ENCODE measurements at places on chromosomes 12 and 14.

DNA sequence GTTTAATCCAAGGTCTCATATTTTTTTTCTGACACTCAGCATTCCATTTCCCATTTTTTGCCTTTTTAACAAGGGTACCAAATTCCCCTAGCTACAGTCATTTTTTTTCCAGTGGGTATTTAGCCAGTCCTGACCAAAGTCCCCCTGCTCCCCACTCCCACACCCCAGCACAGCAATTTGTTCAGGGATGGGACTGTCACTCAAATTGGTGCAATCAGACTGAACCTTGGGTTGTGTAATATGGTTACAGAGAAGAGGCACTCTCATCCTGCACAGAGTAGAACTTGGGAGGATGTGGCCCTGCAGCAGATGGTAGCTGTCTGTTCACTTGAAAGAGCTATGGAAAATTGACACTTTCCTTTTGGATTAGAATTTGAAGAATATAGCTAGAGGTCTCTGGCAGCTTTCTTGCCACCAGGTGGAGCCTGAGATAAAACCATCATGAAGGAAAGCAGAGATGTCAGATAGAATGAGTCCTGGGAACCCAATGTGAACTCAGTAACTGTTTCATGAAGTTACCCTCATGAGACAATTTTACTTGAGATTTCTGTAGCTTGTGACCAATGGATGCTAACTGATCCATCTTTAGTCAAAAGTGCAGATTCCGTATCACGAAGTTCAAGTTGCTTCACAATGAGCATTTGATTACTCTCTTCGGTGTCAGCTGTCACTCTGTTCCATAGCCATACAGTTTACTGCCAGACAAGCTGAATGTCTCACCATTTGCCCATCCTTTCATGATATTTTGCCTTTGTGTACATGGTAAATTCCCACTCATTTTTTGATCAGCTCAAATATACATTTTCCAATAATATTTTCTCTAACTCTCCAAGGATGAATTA, 394.0 kb upstream of the SYT1 start:
- no peak for DNase-seq

- DNase-seq, result no peak
Measured at GRCh38 chr12:99380701-99381100, 266.9 kb upstream of the GARIN6 start.

DNA sequence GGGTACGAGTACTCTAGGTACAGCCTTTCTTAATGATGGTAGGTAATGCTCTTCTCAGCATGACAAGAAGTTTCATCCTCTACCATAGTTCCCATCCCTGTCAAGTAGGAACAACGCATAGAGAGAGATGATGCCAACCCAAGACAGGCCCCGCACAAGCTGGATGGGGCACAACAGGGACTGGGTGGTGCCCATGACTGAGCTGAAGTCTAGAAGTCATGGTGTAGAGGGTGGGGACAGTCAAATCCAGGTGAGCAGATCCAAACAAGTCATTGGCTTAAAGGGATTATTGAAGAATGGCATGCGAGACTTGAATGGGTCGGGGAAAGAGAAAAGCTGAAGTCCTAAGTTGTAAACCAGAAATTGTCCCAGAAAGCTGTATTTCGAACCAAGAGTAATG, 84.2 kb upstream of the MDM1 start:
- no peak for DNase-seq

DNA sequence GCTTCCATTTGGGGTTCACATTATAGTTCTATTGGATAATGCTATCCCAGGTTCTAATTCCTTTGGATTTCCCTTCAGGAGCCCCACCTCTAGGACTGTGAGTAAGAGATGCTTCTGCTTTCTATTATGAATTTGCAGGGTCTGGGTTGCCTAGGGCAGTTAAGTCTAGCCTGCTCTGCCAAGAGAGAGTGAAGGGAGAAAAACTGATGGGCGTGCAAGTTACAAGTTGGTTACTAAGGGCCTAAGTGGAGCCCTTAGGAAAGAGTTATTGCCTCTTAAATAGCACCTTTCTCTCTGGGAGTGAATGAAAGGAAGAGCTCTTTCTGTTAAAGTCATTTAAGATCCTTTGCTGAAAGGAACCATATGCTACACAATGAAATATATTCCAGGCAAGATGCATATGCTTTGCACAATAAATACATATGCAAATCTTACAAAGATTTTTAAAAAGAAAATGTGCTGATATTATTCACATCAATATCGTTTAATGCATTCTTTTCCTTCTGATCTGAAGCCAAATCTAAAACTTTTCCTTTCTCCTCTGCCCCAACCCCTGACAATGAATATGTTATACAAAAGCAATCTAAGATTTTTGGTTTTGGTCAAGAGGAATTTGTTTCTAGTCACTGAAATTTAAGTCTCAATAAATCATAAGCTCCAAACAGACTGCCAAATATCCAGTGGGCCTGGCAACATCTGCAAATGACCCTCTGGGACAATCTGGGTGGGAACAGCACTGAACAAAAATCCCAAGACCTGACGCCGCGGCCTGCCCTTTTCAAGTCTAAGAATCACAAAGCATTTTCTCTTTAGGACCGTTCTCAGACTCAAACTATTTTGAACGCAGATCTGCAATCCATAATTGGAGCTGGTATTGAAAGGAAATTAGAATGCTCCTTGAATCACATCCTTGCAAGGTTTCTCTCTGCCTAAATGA, 586.7 kb downstream of the ETNK1 start:
- DNase-seq, result no peak

GRCh38 chr12:116771651-116772050, 33.5 kb downstream of the RNFT2 start:
- no peak for DNase-seq

- DNase-seq, result no peak
Measured at GRCh38 chr12:16347391-16348298, at the start of gene MGST1. Gene MGST1 (plus strand): TSS chr12:16347645. CDS start chr12:16354253, 6,608 bp downstream.

DNA sequence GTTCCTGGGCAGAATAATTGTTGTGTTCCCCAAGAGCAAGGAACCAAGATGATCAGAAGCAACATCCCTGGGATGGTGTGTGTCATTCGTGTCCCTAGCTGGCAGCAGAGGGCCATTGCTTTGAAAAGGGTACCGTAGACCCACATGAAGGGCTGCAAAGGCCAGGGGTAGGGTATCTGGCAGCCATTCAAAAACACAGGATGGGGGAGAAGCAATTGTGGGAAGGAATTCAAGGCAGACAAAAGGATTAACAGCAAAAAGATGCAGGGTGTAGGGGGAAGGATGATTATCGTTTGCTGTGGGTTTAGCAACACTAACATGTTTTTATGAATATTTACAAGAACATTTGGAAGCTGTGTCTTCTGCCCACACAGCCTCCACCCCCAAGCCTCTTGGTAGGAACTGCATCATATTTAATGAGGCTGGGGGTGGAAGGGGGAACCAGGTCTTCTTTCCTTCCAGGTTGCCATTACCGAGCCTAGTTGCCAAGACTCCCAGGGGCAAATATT, 169.0 kb upstream of the G2E3 start:
- no peak for DNase-seq

DNA sequence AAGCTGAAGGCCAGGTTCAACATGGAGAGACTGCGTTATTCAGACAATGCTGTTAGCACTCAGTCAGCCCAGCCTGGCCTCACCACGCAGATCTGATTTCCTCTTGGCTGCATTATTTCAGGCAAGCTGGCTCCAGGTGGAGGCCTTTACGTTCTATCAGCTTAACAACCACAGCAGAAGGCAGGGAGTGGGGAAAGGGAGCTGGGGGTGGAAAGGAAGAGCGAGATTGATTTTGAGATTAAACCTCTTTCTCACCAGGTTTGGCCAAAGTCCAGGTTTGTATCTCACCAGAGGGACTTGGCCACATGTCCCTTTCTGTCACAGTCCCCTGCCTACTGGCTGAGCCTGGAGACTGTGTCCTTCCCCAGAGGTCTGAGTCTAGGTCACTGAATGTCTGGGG, 543.7 kb upstream of the TMEM132C start:
- no peak for DNase-seq

DNA sequence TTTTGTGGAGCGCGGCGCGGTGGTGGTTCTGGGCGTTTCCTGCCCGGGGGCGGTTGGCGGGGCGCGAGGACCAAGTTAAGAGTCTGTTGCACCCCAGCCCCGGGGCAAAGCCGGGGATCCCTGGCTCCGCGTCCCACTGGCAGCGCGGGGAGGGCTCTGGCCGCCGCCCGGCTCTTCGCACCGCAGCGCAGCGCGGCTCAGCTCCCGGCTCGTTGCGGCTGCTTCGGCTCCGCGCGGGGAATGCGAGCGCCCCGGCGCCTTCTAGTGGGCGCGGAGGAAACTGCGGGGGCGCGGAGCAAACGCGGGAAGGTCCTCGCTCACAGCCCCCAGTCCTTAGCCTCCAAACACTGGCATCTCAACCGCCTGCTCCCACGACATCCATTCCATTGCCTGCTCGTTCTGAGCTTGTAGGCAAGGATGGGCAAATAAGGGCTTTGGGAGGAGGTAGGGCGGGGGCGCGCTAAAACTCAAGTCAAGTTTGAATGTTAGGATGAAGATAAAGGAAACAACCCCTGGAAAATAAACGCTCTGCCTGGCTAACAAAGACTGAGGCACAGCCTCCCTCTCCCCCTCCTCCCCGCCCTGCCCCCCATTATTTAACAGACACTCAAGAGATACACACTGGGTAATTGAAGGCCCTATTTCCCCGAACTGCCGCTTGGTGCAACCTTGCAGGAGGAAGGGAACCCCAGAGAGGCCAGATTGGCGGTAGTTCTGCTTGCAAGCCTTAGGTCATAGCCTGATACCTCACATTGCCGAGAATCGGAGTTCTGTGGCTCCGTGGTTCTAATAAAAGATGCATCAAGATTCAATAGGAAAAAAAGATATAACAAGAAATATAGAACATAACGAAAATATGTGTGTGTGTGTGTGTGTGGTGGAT, at the start of gene B4GALNT1:
TSS of gene B4GALNT1 (minus strand) at position 244 of the 883 bp plus-strand sequence. CDS start 1,069 bp downstream, outside the sequence.
- DNase-seq, result peak; percentile 76

GRCh38 chr12:64170024-64170423, 52.1 kb downstream of the KICS2 start:
- DNase-seq, result no peak

DNA sequence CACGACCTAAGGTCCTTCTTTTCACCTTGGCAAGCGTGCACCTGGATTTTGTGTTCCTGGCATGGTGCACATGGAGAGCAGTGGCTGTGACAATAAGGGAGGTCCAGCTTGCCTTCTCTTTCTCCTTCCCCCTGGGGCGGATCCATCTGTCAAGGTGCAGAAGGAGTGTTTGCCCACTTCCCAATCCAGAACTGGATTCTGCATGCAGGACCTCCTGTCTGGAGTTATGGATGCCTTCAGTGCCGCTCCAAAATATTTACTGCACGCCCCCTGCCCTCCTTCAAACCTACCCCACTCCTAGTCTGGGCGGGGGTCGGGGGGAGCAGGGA, 192.7 kb downstream of the DPF3 start:
- DNase-seq, result no peak

GRCh38 chr14:41154143-41154807, 452.4 kb upstream of the LRFN5 start:
- no peak for DNase-seq

GRCh38 chr14:102806447-102806846, 29.2 kb downstream of the TRAF3 start:
- no peak for DNase-seq

DNA sequence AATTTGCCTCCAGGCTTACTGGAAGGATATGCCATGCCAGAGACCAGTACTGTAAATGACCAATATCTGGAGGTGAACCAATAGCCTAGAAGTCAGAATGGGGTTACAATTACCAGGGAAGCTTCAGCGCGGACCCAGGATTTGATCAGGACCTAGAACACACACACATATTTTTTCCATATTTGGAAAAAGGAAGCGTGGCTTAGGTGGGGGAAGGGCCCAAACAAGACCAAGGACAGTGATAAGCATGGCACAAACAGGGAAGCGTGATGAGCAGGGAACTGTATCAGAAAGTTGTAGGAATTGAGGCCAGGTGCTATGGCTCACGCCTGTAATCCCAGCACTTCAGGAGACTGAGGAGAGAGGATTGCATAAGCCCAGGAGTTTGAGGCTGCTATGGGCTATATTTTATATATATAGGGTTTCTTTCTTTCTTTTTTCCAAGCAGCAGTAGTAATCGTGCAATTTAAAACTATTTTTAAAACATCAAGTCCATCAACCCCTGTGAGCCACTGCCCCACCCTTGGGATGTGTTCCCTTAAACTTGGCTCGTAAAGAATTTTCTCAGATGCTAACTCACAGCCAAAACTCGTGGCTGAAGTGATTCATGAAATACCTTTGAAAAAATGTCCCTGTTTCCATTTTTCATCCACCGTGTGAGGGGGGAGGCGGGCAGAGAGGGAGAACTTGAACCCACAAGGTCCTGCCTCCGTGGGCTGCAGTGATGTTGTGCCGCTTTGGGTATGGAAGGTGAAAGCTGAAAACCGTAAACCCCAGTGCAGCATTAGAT, 16.7 kb downstream of the HRK start:
- no peak for DNase-seq

GRCh38 chr12:26976687-26977086, 37.5 kb downstream of the TM7SF3 start:
- no peak for DNase-seq

DNA sequence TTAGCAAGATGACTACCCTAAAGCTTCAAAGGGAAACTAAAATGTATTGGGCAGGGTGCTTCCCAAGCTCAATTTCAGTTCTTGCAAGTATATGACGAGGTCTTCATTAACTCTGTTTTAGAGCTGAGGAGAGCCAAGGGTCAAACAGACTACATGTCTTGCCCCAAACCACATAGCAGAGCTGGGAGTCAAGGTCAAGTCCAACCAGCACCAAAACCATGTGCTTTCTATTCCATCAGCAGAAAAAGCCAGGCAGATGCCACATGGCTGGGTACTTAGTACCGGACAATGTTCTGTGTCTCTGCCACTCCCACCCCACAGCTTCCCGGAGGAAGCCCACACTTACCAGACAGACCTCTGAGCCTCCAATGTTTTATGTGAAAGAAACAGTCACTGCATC, 17.6 kb downstream of the NID2 start:
- DNase-seq, result no peak

All from activated CD4-positive, CD25-positive, alpha-beta regulatory T cell treated with anti-CD3 and anti-CD28 coated beads, Interleukin-2, amount 50 U/mL, for 72 hours (primary cell).